ENCODE measurements at places on chromosomes 7 and 10.

- DNase-seq = no peak
Measured at GRCh38 chr7:155995183-155995612, 182.9 kb upstream of the SHH start.

GRCh38 chr10:132030898-132031463 is 34.8 kb upstream of the JAKMIP3 start:
- DNase-seq = no peak

DNA sequence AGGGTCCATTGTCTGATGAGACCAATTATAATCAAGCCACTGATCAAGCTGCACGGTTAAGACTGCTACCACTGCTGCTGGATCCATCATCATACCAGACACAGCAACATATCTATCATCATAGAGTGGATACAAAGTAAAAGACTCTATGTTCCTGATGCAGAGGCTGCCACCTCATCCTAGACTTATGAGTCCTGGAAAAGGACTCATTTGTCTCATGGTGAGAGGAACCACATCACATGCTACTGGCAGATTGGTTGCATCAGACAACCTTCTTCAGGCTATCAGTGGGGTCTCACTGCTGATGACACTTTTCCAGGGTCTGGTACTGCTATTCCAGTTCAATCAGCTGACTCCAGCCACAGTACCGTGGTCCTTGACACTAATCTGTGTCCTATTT is 79.0 kb downstream of the ABI1 start:
- DNase-seq = peak; percentile 10

DNA sequence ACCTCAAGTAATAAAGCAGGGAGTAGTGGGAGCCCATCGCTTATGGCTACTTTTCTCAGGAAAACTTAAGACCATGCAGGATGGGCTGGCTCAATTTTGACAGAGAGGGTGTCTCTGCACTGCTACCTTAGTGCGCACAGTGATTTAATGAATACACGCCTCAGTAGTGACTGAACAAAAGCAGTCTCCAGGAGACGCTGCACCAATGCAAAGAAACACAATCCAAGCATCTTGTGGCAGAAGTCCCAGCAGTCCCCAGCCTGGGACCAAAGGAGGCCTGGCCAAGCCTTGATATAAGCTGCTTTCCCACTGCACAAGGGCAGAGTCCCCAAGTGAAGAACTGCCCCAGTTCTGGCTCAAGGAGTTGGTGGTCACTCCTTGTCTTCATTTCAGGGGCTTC is 368.9 kb downstream of the KCNMA1 start:
- no peak for DNase-seq

DNA sequence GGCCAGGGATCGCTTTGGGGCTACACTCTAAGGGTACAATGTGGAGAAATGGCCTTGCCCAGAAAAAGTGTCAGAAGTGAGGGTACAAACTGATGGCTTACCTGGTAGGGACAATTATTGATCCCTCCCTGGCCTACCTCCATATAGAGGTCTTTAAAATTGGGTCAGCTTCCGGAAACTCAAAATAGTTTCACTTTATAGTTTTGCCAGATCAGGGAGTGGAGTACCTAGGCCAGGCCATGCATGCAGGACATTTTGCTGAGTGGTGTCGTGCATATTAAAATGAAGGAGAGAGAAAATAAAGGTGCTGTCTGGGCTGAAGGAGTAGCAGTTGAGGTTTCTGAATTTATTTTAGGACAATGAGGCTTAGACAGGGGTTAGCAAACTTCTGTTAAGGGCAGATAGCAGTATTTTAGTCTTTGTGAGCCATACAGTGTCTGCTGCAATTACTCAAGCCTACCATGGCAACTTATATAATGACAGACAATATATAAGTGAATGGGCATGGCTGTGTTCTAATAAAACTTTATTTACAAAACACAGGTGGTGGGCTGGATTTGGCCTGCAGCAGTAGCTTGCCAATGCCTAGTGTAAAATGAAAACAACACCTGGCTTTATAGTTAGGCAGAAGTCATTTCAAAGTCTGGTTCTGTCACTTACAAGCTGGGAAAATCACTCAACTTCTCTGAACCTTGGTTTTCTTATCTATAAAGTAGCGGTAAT is 176.9 kb upstream of the AOAH start:
- no peak for DNase-seq

- DNase-seq = peak; percentile 55
Measured at GRCh38 chr7:29609162-29610037, 45.8 kb downstream of the PRR15 start.

DNA sequence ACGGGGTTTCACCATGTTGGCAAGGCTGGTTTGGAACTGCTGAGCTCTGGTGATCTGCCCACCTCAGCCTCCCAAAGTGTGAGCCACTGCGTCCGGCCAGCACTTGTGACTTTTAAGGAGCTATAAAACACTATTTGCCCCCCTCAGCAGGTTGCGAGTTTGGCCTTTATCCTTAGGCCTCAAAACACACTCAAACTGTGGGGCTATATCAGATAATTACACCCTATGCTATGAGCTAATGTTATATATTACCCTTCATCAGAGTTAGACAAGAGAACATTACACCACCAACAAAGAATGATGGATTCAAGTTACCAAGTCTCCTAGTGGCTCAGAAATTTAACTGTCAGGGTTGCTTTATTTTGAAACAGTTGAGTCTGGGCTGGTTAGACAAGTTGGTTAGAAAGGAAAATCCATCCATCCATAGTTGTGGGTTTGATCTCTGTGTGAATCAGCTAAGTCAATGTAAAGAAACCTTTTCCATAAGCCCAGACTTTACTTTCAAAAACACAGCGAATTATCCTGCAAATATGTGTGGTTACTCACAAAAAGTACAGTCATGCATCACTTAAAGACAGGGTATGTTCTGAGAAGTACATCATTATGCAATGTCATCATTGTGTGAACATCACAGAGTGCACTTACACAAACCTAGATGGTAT is 115.8 kb downstream of the SEMA3D start:
- DNase-seq = peak; percentile 73

DNA sequence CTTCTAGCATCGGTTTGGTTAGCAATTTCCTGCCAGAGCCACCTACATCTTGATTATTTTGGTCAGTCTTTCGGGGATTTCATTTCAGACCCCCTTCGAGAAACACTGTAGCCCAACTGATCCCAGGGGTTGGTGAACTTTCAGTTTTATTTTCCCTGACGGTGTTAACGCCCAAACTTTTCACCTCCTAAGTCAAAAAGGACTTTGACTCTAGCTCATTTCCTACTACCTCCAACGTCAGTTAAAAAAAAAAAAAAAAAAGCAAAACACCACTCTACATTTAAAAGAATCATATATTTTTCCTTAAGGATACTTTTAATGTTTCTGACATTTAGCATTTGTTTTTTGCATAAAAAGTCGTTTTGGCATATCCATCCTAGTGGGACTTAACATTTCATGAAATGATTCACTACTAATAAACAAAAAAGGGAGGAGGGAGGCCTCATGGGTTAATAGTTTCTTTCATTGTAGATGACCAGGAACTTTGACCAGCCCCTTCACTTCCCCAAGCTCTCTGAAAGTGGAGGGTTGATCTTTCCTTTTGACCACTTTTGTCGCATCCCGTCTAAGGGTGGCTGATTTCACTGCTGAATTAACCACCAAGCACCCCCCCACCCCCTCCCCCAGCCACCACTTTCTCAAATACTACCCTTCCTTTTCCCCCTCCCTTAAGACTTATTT is 764 bp upstream of the TCF7L2 start:
- no peak for DNase-seq

- no peak for DNase-seq
Measured at GRCh38 chr7:142298627-142299026, 40.8 kb upstream of the PRSS58 start.

GRCh38 chr7:50359995-50360925 is 55.7 kb downstream of the IKZF1 start:
- no peak for DNase-seq

DNA sequence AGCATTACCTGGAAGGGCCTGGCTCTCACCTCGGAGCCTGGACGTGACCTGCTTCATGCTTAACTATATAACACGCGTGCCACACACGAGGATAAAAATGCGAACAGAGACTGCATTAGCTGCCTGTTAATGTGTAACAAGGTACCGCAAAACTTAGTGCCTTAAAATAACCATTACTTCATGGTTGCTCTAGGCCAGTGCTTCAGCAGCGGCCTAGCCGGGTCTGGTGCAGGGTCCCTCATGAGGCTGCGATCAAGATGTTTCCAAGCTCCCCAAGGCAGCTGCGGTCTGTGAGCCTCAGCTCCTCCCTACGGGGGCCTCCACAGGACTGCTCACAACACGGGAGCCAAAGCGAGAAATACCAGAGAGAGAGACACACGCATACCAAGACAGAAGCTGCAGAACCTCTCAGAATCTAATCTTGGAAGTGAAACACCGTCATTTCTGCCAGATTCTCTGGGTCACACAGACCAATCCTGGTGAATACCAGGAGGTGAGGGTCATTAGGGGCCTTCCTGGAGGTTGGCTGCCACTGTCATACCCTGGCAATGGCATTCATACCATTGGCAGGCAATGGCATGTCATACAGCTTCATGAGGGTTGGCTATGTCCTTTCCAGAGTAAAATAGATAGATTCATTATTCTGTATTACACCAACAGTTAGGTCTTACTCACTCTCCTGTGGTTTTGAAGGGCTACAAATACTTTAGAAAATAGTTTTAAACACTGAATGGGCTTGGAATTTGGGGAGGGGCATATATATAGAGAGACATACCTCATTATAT is 94.5 kb downstream of the HIPK2 start:
- peak; percentile 80 for DNase-seq

- DNase-seq = peak; percentile 31
Measured at GRCh38 chr7:114405427-114405826, 9.2 kb upstream of the FOXP2 start.

- DNase-seq = no peak
Measured at GRCh38 chr10:110820321-110820814, 51.4 kb upstream of the PDCD4 start.

- DNase-seq = no peak
Measured at GRCh38 chr7:4616116-4616515, 66.0 kb upstream of the FOXK1 start.

GRCh38 chr10:6563731-6564130 is 16.3 kb downstream of the PRKCQ start:
- DNase-seq = no peak

GRCh38 chr10:132459301-132460003 is 62.5 kb downstream of the PWWP2B start:
- no peak for DNase-seq

DNA sequence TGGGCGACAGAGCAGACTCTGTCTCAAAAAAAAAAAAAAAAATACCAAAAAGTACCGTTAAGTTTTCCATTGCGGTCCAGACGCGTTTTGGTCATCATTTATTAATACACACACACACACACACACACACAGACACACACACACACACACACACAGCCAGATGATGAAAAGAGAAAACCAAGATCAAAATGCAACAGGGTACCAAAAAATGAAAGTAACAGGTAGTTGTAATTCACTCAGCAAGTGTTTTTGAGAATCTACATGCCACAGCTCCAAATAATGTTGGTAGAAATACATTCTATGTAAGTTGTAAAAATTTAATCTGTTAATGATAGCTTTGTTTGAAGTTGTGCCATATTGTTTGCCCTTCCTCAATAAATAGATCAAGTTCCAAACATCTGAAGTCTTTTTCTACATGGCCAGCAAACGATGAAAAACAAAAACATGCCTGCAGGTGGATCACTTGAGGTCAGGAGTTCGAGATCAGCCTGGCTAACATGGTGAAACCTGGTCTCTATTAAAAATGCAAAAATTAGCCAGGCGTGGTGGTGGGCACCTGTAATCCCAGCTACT is 9.4 kb downstream of the YWHAG start:
- no peak for DNase-seq

DNA sequence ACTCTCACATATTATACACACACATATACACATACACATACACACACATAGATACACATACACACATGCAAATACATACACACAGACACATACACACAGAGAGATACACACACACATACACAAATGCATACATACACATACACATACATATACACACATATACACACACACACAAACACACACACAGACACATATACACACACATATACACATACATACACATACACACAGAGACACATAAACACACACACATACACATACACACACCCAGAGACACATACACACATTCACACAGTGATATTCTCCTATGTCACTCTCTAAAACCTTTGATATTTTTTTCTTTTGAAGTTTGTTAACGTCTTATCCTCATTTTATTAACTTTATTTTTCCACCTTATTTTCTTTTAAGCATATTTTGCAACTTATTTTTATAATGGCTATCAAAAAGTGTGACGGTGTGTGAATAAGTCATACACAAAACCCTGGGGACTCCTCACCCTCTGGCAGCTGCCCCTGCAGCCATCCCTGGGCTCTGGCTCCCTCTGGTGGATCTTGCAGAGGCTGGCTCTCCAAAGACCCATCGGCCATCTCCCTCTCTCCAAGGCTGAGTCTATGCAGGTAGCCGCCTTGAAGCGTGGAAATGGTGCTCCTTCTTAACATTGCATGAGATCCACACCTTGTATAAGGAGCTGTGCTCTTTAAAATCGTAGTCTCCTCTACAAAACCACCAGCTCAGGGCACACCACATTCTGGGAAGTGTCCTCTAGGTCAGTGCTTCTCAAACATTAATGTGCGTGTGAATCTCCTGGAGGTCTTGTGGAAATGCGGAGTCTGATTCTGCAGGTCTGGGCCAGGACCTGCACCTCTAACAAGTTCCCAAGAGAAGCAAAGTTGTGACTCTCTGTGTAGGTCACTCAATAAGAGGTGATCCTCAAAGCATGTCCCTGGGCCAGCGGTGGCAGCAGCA is 4.1 kb upstream of the C10orf120 start:
- DNase-seq = peak; percentile 26

- DNase-seq = no peak
Measured at GRCh38 chr10:22700489-22700888, 13.9 kb downstream of the PIP4K2A start.

DNA sequence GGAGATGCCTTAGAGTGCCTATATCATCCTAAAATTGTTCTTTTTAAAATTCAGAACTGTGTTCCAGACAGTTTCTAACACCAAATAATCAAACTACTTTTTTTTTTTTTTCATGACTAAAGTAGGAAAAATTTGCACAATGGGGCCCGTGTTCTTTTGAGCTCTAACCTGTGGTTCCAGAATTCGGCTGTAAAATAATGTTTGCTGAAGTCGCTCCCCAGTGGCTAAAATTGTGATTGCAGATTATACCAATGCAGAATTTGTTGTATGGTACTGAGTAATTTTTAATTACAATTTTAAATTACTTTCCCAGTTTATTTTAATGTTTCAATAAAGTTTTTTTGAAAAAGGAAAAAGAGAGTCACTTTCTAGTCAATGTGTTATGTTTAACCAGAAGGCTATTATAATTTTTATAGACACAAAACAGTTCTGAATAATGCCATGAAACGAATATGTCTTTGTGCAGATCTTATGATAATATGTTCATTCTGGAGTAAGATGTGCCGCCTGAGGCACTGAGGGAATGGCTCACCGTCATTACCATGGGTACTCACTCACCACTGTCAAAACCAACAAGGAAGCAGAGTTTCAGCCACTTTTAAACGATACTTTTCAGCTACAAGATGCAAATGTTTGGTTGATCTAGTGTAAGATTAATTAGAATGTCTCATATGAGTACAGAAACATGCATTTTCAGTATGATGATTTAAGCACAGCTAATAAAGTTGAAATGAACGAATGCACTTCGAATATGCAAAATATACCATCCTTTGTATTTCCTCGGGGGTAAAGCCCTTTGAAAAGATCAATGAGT is 173.6 kb downstream of the PRKCQ start:
- DNase-seq = peak; percentile 32

GRCh38 chr10:97078261-97078937 is 107.4 kb downstream of the SLIT1 start:
- DNase-seq = no peak

All from amniotic epithelial cell (primary cell).